H4 (cell line): ENCODE measurements at places on chromosomes 1 and 21. TPM values are rescaled to one million over a fixed set of nuclear protein-coding genes. Genes with fewer than 3 reads are reported as not detected.

DNA sequence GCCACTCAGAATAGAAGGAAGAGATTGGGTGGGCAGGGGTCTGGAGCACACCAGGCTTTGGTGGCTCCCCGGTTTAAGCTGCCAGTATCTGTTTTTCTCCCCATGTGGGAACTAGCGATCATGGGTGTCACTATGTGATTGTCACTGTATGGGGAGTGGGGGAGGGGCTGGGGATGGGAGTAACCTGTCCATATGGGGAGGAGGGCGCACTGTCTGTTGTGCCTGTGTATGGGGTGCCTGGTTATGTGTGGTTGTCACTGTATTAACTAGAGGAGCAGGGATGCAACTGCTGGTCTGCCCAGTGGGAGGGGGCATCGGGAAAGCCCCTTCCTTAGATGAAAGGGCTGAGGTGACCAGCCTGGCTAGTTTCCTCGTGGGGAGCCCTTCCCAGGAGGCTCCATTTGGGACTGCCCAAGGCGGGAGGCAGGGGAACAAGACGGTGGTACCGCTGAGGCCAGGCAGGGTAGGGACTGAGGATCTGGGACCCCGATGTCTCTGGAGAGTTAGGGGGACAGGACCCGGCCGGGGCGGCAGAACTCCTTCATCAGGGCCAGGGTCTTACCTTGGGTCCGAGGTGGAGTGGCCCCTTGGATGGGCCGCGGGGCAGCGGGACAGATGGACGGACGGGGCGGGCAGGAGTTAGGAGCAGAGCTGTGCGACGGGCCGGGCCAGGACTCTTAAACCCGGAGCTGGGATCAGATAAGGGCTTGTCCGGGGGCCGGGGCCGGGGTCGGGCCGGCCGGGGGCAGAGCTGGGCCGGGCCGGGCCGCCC, at the start of gene KCNJ10:
Gene KCNJ10 (minus strand): TSS at position 701 of the 772 bp plus-strand sequence. CDS start 27,628 bp downstream, outside the sequence.
- no peak for DNase-seq

DNA sequence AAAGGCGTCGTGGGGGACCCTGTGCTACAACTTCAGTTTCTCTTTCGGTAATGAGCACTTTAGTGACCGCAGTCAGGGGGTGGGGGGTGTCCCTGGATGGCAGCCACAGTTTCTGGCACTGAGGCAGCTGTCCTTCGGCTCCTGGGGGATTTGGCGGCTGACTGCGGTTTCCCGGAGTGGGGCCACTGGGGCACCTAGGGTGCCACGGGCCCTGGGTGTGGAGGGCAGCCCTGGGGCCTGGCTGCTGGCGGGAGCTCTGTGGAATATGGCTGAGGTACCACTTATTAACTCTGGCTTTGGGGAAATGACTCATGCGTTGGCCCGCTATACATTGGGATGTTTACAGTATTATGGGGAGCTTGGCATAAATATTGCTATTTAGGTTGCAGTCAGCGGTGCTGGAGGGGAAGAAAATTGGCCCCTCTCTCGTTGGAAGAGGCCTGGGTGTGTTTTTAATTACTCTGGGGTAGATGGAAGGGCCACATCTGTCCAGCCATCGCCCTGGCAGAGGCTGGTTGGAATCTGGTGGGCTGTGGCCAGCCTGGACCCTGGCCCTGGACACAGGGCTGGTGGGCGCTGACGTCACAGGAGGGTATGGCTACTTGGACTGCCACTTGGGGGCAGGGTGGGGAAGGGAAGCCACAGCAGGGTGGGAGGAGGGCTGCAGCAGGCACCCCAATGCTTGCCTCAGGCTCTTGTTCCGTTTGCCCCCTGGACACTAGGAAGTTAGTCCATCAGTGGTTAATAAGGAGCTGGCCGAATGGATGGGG, 2.0 kb downstream of the EPHB2 start:
- peak; percentile 83 for DNase-seq

DNA sequence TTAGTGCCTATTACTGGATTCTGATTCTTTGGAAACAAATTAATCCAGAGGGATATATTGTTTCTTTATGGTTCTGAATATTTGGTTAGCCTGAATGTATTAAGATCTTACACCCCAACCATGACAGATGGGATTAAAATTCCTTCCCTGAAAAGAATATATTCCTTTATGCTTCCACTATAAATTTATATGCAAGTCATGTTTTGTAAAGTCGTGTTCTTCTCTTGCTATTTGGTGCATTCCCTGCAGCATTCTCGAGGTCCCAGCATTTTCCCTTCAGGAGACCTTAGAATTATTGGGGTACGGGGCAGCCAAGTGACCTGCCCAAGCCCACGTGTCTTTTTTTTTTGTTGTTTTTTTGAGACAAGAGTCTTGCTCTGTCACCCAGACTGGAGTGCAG, 62.4 kb downstream of the DISC1 start:
- no peak for DNase-seq

Gene CATSPERE
- not detected in 2 replicates for total RNA-seq

GRCh38 chr21:40177979-40178378, 310.7 kb downstream of the PCP4 start:
- DNase-seq: no peak

- DNase-seq: no peak
These were observed 17.7 kb upstream of the FRRS1 start for GRCh38 chr1:99784143-99784542.

Gene ZNF691
- 16.3 and 17.7 TPM in 2 replicates for total RNA-seq

- no peak for DNase-seq
These were observed 35.0 kb upstream of the ECE1 start for GRCh38 chr1:21325231-21325718.

GRCh38 chr21:43757601-43758000, 18.5 kb downstream of the CSTB start:
- no peak for DNase-seq

Gene SMIM12
- total RNA-seq: 29.8 and 34.9 TPM in 2 replicates

- no peak for DNase-seq
These were observed 78.6 kb upstream of the ACTL8 start for GRCh38 chr1:17676387-17677060.

DNA sequence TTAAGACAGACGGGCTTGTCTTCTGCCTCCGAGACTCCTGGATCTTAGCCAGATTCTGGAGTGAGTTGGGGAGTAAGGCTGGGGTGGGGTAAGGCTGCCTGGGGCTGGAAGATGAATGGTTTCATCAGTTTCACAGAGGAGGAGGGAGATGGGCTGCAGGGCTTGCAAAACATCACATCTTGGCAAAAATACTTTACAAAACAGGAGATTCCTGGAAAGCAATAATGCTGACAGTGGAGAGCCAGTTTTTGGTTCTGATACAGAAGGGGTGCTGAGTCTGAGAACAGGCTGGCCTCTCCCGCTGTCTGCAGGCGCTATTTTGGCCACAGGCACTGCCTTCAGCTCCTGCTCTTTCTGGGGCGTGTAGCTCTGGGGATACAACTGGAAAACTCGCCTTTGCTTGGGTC, 83.4 kb upstream of the KCNE2 start:
- DNase-seq: no peak

GRCh38 chr1:41101950-41102607, 80.6 kb upstream of the SLFNL1 start:
- peak; percentile 50 for DNase-seq

Gene VCAM1
- 38.4 and 54.9 TPM in 2 replicates for total RNA-seq

DNA sequence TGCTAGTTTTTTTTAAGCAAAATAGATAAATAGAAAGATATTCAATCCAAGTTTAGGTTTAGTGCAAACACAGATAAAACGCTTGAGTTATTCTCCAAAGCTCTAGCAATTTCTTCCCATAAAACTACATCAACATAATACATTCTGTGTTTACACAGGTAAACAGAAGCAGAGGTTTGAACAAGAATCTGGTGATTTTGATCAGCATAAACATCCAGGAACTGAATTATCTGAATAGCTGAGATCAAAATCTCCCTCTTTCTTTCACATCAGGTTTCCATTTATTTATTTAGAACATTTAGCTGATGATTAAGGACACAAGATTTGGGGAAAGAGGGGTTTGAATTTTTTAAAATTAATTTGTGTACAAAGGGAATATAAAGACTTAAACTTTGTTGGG, 1564.6 kb downstream of the MRPL39 start:
- DNase-seq: no peak

GRCh38 chr1:16204634-16205333, 7.7 kb downstream of the ARHGEF19 start:
- no peak for DNase-seq

DNA sequence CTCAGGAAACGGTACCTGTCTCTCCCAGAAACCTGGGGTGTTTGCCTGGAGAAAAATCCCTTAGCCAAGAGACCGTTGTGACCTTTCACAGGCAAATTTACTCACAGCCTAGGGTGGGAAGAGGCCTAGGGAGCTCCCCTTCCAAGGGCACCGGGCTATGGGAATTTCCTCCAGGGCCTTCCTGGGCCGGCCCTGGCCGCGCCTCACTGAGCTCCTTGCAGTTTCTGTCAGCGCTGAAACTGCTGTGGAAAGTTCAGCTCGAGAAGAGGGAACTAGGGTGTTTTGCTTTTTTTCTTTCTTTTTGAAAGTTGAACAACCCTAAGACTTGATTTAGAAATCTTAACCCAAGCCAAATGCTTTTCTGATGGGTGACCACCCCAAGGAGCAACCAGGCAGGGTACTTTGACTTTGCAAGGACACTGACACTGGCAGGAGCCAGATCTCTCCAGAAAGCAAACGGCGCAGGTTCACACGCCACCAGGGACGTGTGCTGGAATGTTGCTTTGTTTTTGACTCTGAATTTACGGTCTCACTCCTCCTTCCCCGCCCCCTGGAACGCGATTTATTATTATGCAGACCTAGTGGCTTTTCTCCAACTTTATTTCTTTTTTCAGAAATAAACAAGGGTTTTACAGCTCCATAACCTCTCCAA, 229.6 kb upstream of the JUN start:
- DNase-seq: peak; percentile 74

Gene BTBD19
- 2.5 and 2.6 TPM in 2 replicates for total RNA-seq

DNA sequence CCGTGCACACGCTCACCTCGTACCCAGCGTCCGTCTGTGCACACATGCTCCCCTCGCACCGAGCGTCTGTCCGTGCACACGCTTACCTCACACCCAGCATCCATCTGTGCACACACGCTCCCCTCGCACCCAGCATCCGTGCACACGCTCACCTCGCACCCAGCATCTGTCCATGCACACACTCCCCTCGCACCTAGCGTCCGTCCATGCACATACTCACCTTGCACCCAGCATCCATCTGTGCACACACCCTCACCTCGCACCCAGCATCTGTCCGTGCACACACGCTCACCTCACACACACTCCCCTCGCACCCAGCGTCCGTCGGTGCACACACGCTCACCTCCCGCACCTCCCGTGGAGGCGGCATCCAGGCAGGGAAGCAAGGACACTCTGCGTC, 24.4 kb upstream of the COL18A1 start:
- no peak for DNase-seq

GRCh38 chr1:117674521-117675400, 68.9 kb downstream of the TENT5C start:
- no peak for DNase-seq

- DNase-seq: no peak
These were observed 256.3 kb downstream of the MATN1 start for GRCh38 chr1:30467101-30467500.

- DNase-seq: no peak
These were observed 11.3 kb downstream of the RWDD2B start for GRCh38 chr21:29007810-29008209.

Gene KPRP
- total RNA-seq: not detected in 2 replicates

Gene SH2D1B
- 0.06 TPM in 1 of 2 replicates, not detected in the other for total RNA-seq

DNA sequence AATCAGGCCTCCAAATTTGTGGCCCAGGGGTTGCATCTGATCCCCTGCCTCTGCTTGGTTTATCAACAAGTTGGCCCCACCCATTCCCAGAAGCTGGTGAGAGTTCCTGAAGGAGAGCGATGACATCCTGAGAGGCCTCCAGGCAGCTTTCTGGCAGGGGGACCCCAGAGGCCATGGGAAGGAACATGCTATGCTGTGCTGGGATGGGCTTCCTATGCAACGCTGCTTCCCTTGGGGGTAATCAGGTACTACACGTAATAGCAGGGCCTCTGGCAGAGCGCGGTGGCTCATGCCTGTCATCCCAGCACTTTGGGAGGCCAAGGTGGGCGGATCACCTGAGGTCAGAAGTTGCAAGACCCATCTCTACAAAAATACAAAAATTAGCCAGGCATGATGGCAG, 8.4 kb upstream of the MTF1 start:
- DNase-seq: no peak

- no peak for DNase-seq
These were observed 1376.5 kb upstream of the ADGRL2 start for GRCh38 chr1:80424249-80424648.

Gene GUCA2A
- not detected in 2 replicates for total RNA-seq

DNA sequence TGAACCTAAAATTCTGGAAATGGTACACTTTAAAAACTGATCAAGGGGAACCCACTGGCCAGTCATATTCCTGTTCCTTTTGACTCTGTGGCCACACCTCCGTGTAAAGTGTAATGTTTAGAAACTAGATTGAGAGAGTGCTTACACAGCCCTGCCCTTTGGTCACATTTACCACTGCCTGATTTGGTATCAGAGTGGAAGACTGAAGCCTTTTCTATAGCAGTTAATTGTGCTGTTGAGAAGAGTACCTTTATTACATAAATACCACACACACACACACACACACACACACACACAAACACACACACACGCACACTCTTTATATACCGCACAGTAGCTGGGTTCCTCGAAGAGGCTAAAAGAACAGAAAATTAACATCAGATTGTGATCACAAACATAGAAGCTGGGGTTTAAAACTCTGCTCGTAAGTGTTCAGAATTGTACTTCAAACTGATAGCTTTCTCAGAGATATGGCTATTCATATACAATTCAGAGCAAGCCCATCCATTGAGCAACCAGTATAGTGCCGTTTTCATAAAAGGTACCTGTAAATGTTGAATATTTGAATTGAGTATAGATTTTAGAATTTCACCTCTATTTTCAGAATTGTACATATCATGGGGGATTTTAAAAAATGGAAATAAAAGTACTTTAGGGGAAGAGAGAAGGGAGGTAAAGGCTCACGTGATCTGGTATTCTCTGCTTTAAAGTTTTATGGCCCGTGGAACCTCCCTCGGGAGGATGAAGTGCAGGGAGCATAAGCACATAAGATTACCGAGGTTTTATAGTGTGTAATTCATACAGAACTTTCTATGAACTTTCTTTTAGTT, 37.5 kb downstream of the CAMTA1 start:
- no peak for DNase-seq

DNA sequence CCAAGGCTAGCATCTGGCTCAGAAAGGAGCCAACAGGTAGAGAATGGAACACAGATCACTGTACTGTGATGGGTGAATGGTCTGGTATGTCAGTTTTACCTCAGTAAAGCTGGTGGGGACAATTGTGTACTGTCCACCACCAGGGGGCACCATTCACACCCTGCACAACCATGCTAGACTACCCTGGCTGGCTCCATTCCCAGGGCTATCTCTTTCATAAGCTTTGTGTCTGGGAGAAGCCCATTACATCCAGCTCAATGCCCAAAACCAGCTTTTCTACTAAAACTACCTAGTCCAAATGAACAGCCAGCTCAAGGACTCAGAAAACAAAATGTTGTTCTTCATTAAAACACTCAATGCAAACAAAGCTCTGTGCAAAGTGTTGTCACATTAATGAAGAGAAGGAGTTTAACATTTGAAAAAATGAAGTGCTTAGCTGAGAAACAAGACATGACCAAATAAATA, 62.0 kb upstream of the RASAL2 start:
- DNase-seq: peak; percentile 87
